Natural killer cell treated with Interleukin-12 subunit alpha and Interleukin-12 subunit beta and Interleukin-15 and Interleukin-18, amount 100 ng/mL, for 72 hours (primary cell): ENCODE measurements at places on chromosomes 13 and 19.

DNA sequence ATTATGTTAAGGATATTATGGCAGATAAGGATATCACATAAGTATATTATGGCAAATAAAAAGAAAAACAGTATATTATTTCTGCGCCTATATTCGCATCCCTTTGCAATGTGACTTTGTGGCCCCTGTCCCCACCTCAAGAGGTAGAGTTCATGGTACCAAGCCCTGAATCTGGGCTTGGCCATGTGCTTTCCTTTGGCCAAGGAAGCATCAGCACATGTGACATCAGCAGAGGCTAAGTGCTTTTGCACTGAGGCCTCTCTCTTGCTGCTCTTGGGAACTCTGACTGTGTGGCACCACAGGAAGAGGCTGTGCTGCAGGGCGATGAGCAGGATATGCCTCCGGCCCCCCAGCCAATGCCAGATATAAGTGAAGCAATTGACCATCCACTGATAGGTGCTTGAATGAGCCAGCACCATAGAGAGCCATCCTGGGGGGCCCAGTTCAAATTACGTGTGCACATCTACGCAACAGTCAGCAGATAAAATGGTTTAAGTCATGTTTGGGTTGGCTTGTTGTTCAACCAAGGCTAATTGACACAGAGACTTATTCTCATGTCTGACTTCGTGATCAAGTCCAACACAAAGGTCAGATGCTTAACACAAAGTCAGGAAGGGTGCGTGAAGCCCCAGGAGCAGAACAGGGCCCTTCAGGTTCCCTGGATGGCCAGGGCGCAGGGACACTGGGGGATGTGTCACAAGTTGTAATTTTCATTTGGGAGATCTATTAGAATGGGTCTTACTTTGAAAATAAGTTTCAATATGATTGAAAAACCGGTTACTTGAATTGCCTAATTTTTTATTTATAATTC lies 173.3 kb downstream of the COL4A1 start:
- peaks cover 14% of the 10 kb centered on the region for H3K4me1 ChIP-seq
- H3K36me3 ChIP-seq, result no peaks in the 10 kb centered on the region
- peaks cover 6% of the 10 kb centered on the region for H3K27me3 ChIP-seq
- no peak overlapping the region for H3K27ac ChIP-seq
- DNase-seq, result no peak
- no peak overlapping the region for H3K4me3 ChIP-seq

GRCh38 chr13:79904581-79904980 lies 423.6 kb downstream of the NDFIP2 start:
- no peaks in the 10 kb centered on the region for H3K4me1 ChIP-seq
- no peak overlapping the region for H3K4me3 ChIP-seq
- H3K36me3 ChIP-seq, result no peaks in the 10 kb centered on the region
- H3K27me3 ChIP-seq, result no peaks in the 10 kb centered on the region

DNA sequence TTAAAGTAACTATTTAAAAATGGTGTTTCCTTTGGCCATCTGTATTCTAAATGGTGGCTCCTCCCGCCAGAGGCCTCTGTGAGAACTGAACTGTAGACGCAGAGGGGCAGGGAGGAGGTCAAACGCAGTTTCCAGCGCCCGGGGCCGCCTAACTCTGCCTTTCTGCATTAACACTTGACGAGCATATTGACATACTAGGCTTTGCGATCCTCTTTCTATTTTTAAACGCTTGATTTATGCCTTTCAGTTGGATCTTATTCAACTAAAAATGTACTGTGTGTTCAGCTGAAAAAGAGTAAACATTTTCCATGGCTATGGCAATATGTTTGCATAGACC lies 74.7 kb downstream of the SPACA7 start:
- no peaks in the 10 kb centered on the region for H3K36me3 ChIP-seq
- no peak overlapping the region for H3K27ac ChIP-seq
- no peak overlapping the region for H3K4me3 ChIP-seq
- no peaks in the 10 kb centered on the region for H3K27me3 ChIP-seq

DNA sequence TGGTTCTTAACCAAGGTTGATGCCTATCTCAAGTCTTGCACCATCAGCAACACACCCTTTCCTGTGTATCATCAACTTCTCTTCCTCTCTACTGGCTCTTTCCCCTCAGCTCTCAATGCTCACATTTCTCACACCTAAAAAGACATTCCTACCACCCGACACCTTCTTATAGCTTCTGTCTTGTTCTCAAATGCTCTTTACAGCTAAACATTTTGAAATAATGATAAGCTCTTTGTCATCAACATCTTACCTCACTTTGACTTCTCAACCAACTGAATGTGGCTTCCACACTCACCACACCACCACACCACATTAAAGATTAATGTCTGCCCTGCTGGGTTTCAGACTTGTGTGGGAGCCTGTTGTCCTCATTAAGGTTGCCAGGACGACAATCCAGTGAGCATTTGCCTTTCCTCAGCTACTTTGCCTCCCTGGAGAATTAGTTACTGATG lies 67.8 kb downstream of the RXFP2 start:
- peaks cover 16% of the 10 kb centered on the region for H3K36me3 ChIP-seq
- H3K27me3 ChIP-seq, result peaks cover 3% of the 10 kb centered on the region
- H3K4me3 ChIP-seq, result peak overlapping the region; percentile 61
- peak overlapping the region; percentile 24 for H3K27ac ChIP-seq

DNA sequence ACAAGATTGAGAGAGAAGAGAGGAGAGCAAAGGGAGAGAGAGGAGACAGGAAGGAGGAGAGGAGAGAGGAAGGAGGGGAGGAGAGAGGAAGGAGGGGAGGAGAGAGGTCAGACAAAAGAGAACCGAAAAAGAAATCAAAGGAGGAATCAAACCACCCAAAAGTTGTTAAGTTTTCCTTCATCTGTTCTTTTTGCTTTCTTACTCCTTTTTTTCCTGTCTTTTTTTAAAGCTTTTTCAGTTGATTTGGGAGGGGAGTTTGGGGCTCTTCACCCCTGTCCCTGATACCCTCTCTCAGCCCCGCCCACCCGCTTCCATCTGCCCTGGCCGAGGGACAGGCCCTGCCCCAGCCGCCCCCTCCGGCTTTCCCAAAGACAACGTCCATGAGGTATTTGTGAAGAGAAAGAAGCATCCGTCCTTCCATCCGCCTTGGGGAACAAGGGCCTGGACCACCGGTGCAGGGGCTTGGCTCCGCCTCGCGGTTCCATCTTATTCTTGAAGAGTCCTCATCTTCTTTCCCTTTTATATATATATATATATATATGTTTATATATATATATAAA lies 13.3 kb downstream of the ZNF574 start:
- no peaks in the 10 kb centered on the region for H3K27me3 ChIP-seq
- no peak for DNase-seq
- H3K4me3 ChIP-seq, result no peak overlapping the region
- H3K4me1 ChIP-seq, result peaks cover 8% of the 10 kb centered on the region
- H3K27ac ChIP-seq, result no peak overlapping the region
- H3K36me3 ChIP-seq, result peaks cover 2% of the 10 kb centered on the region

- H3K27ac ChIP-seq, result no peak overlapping the region
- H3K36me3 ChIP-seq, result no peaks in the 10 kb centered on the region
- DNase-seq, result no peak
Measured at GRCh38 chr13:77372275-77372674, 45.4 kb upstream of the MYCBP2 start.

DNA sequence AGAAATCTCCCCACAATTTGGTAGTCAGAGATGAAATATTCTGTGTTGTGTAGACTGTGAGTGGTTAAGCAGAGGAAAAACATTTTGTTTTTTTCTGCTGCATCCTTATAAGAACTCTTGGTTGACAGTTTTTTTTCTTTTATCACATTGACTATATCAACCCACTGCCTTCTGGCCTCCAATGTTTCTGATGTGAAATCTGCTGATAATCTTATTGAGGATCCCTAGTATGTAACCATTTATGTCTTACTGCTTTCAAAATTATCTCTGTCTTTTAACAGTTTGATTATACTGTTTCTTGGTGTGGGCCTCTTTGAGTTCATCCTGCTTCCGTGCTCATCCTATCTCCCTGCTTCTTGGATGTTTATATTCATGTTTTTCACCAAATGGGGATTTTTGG lies 316.9 kb downstream of the MTUS2 start:
- H3K27me3 ChIP-seq, result no peaks in the 10 kb centered on the region
- no peaks in the 10 kb centered on the region for H3K4me1 ChIP-seq
- no peaks in the 10 kb centered on the region for H3K36me3 ChIP-seq
- DNase-seq, result no peak
- H3K27ac ChIP-seq, result no peak overlapping the region

- H3K36me3 ChIP-seq, result no peaks in the 10 kb centered on the region
- no peak overlapping the region for H3K27ac ChIP-seq
- no peak for DNase-seq
Measured at GRCh38 chr13:21846605-21847004, 175.7 kb downstream of the FGF9 start.

DNA sequence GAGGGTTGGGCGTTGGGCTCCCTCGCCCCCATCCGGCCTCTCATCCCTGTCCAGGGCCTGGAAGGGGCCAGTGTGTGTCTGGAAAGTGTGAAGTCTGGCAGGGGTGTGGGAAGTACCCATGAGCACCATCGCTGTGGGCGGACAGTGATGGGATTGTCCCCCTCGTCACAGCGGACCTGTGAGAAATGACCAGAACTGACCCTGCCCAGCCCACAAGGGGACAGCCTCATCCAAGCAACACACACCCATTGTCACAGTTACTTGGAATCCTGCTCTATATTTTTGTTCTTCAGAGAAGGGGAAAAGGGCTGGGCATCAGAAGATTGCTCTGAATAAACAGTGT lies 18.6 kb downstream of the MCF2L start:
- no peaks in the 10 kb centered on the region for H3K27me3 ChIP-seq
- H3K36me3 ChIP-seq, result no peaks in the 10 kb centered on the region
- no peak overlapping the region for H3K27ac ChIP-seq
- DNase-seq, result no peak
- H3K4me1 ChIP-seq, result no peaks in the 10 kb centered on the region

DNA sequence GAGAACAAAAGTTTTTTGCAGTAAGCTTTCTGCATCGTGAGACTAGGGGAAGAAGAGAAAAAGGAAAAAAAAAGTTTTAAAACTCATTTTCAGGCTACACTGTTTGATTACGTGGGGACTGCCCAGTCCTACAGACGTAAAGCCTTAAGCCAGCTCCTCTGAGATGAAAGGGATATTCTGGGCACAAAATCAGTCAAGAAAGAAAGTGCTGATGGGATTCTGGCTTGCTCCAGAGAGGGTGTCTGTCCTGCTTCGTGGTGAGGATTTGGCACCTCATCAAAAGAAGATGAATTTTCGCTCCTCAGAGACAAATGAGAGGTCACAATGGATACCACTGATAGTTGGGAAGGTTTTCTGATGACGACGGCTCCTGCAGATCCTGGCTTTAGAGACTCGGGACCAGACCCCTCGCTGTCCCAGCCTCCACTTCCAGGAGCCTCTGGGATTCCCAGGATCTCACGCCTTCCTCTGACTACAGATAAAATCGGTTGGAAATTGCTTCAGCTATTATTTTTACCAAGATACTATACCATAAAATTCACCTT lies 9.7 kb downstream of the TEX29 start:
- no peak overlapping the region for H3K4me3 ChIP-seq
- H3K27me3 ChIP-seq, result no peaks in the 10 kb centered on the region
- H3K4me1 ChIP-seq, result no peaks in the 10 kb centered on the region

DNA sequence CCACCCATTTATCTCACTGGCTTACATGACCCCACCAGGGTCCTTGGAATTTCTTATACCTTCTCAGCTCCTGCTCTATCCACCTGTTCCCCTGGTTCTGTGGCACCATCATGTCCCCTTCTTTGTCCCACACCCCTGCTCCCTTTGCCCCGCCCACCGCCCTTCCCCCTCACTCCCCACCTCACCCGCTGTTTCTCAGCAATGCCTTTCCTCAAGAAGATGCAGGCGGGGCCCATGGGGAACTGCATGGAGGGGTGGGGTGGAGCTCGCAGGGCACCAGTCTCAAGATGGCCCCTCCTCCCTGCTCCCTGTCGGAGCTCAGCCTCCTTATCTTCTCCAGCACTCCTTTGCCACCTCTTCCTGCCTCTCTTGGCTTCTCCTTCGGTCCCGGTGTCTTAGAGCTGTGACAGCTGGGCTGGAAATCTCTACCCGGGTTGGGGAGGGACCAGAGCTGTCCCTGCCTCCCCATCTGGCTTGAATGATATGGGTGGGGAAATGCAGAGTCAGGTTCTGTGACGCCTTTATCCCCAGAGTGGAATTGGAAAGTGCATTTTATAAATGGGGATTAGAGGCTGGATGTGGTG lies at the start of gene CABP5:
CABP5 (minus strand) TSS at position 405 of the 584 bp plus-strand sequence; CDS start at position 248, 157 bp downstream.
- H3K27me3 ChIP-seq, result peaks cover 34% of the 10 kb centered on the region
- no peaks in the 10 kb centered on the region for H3K36me3 ChIP-seq
- no peak for DNase-seq
- H3K4me3 ChIP-seq, result no peak within 1 kb of the TSS

GRCh38 chr19:35702223-35703012 lies 1.9 kb upstream of the ZBTB32 start:
- H3K27me3 ChIP-seq, result no peaks in the 10 kb centered on the region
- H3K27ac ChIP-seq, result peak overlapping the region; percentile 98

- H3K4me1 ChIP-seq, result no peaks in the 10 kb centered on the region
- no peak overlapping the region for H3K27ac ChIP-seq
- DNase-seq, result peak; percentile 66
- no peak overlapping the region for H3K4me3 ChIP-seq
- H3K36me3 ChIP-seq, result no peaks in the 10 kb centered on the region
Measured at GRCh38 chr13:28324181-28324789, 170.6 kb downstream of the FLT1 start.

DNA sequence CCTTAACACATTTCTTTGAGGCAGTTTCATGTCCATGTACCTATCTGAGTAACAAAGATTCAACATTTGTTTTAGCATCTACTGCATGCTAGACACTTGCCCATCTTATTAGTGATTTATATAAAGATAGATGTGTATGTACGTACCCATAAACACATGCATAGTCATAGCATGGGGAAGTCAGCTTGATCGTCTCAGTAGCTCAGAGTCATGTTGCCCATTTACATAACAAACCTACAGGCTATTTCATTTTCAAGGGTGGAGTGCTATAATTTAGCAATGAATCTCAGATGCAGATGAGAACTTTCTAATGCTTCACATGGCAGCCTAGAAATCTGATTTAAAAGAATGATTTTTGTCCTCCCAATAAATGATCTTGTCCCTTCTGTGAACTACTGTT lies 23.5 kb downstream of the FLT1 start:
- peaks cover 7% of the 10 kb centered on the region for H3K4me1 ChIP-seq
- no peaks in the 10 kb centered on the region for H3K36me3 ChIP-seq
- DNase-seq, result no peak
- no peak overlapping the region for H3K4me3 ChIP-seq

GRCh38 chr13:51887468-51887867 lies 25.7 kb downstream of the CCDC70 start:
- H3K4me1 ChIP-seq, result no peaks in the 10 kb centered on the region
- peaks cover 7% of the 10 kb centered on the region for H3K27me3 ChIP-seq
- no peaks in the 10 kb centered on the region for H3K36me3 ChIP-seq
- DNase-seq, result no peak
- no peak overlapping the region for H3K27ac ChIP-seq
